Fibroblast of pulmonary artery (primary cell): ENCODE measurements at places on chromosomes 1 and 21.
A peak's percentile ranks its signal among the peaks of the same experiment; 100 is the strongest.

GRCh38 chr1:43349594-43350306 is 9.0 kb upstream of the CDC20 start:
- DNase-seq = peak; percentile 21

- peak; percentile 47 for DNase-seq
These were observed 15.6 kb downstream of the ARHGEF2 start for GRCh38 chr1:155962599-155963211.

DNA sequence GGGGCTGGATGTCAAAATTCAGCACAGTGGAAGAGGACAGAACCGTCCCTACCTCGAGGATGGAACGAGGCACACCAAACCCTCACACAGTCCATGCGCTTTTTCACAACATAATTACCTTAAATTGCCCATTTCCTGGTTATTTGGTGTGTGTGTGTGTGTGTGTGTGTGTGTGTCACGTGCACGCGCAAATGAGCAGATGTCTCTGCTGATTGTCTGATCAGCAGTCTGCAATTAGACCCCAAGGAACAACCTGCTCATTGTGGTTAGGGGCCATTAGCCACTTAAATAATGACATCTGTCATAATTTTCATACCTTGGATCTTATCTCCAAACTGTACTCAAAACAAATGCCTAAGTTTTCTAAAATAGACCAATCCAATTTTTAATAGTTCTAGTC is 23.2 kb downstream of the AVPR1B start:
- no peak for DNase-seq

DNA sequence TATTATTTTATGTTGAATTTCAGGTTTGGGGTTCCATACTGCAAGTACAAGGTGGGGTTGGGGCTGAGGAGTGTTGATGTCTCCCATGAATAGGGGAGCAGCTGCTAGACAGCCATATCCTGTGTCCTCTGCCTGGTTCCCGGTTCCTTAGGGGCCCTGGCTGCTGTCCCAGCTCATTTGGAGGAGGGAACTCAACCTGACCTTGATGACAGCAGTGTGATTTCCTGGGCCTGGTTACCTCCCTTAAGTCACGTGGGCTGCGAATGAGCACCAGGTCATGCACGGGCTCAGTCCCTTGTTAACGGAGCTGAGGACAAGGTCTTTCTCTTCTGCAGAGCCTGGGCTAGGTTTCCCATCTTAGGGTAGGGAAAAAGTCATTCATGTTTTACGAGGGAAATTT is 85.1 kb downstream of the MTR start:
- DNase-seq = no peak

GRCh38 chr1:220806408-220806807 is 19.7 kb downstream of the MTARC1 start:
- no peak for DNase-seq
